ENCODE measurements at places on chromosomes 16 and 17.

DNA sequence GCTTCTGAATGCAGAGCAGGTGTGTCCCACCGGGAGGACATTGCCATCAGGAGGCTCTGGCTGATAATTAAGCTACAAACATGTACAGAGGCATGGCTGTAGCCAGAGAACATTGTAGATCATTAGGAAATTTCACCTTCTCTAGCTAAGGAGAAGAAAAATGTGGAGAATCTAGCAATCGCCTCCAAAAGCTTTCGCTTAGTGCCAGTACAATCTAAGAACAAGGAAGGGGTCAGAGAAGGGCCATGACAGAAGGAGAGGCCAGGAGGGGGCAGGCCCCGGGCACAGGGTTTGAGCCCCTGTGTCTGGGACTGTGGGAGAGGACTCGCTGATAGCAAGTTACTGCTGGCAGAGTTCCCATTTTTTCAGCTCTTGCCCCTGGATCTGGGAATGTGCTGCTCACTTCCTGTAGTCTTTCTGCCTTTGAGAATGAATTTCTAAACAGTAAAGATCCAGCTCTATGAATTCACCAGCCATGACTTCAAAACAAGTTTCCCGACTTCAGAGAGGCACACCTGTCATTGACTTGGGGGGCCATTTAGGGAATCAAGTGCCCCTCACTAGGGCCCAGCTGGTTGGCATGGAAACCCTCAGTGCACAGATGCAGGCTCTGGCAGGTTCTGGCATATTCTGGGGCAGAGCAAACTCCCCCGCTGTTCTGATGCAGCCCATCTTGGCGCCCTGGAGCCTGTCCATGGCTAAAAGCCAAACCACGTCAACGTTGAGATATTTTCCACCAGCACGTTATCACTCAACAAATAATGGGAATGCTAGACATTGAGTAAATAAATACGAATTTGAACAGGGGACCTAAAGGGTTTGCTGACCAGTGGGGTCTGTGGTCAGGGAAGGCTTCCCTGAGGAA lies 59.5 kb upstream of the CACNG4 start:
- DNase-seq = no peak

DNA sequence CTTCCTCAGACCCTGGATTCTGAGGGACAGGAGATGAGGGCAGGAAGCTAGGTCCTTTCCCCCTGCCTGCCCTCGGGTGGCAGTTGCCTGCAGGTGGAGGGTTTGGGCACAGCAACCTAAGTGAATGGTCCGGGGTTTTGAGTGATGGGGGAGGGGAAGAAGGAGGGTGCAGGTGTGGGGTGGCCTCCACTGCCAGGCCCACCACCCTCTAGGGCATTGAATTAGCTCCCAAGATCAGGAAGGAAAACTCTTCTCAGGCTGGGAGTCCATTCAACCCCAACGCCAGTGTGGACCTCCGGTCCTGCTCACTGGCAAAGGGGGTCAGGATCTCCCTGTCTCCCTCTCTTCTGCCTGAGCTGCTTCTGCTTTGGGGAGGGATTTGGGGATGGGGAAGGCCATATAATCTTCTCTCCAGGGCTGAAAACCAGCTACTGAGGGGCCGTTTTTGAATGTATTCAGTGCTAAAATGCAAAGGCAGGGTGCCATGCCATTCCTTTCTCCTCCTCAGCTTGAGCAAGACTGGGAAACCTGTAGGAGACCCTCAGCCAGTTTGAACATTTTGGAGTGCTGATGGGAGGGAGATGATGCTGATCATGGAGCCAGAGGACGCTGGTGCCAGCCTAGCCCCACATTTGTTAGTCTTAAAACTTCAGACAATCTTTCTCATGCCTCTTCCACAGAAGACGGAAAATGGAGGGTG lies 18.8 kb downstream of the GRB7 start:
- DNase-seq = no peak

DNA sequence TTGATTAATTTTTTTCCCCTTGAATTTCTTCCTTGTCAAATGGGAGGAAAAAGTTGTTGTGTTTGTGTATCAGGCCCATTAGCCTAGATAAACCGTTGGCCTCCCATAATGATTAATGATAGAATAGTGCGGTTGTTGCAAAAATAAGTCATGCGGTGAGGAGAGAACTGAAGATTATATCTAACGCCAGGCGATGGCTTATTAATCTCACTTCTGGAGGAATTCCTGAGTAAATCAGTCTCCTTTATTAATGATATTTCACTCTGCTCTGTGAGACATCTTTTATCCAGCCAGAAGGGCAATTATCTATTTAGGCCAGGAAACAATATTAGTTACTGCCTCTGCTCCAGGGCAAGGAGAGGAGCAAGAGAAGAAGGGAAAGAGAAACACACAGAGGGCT lies 107.3 kb downstream of the IRX5 start:
- no peak for DNase-seq

DNA sequence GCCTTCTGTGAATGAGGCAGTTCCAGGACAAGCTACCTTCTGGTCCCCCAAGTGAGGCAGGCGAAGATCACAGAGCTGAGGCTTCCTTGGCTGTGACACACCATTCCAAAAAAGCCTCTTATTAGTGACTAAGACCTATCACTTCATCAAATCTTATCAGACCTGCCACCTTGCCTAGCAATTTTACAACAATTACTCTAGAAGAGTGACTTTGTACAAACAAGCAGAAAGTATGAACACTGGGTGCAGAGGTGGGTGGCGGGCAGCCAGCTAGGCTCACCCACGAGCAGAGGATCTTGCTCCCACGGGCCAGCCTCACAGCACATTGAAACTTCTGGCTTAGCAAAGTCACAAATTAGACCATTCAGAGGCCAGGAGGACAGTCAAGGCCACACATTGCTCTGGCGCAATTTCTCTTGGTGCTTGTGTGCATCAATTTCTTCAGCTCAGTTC lies 2.2 kb upstream of the ICAM2 start:
- no peak for DNase-seq

DNA sequence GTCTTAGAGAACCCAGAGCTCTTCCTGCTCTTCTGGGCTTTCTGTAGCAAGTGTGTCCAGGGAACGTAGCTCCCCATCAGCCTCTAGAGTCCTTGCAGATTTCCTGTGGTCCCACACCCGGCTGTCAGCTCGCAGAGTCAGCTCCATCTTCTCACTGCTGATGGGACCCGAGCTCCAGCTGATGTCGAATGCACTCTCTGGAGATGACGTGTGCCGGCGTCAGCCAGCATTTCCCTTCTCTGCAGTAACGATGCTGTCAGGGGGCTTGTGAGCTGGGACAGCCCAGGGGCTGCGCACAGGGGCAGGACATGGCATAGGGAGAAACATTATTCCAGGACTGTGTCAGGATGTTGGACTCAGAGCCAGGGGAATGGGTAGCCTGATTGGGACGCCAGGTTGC lies 87.8 kb downstream of the SNX29 start:
- DNase-seq = no peak

DNA sequence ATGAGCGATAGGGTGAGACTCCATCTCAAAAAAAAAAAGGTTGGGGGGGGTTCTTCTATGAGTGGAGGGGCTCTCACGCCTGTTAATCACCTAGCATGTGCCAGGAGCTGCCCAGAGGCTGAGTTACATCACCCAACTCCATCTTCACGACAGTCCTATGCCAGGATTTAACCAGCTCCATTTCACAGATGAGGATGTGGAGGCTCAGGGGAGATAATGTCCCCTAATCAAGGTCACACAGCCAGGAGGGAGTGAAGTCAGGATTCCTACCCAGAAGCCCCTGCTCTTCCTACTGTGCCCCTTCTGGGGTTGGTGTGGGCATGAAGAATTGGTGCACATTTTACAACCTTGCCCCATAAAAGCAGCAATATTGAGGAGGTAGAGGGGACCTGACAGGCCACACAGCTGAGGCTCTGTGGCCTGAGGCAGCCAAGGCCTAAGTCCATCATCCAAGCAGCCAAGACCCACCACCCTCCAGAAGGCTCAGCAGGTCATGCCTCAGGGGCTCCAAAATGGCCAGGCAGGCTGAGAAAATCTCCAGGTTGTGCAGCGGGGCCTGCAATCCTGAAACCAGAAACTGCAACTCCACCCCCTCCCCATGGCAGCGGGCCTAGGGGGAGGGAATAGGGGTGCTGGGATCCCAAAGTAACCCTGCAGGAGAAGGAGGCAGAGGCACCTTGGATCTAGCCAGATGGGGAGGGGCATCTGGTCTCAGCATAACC lies 6.9 kb downstream of the PPY start:
- no peak for DNase-seq

- no peak for DNase-seq
Measured at GRCh38 chr16:55643161-55643970, 12.4 kb upstream of the SLC6A2 start.

GRCh38 chr16:73172973-73173709 lies 125.2 kb upstream of the ZFHX3 start:
- DNase-seq = no peak

- peak; percentile 83 for DNase-seq
Measured at GRCh38 chr17:82592767-82593589, 55.3 kb downstream of the WDR45B start.

DNA sequence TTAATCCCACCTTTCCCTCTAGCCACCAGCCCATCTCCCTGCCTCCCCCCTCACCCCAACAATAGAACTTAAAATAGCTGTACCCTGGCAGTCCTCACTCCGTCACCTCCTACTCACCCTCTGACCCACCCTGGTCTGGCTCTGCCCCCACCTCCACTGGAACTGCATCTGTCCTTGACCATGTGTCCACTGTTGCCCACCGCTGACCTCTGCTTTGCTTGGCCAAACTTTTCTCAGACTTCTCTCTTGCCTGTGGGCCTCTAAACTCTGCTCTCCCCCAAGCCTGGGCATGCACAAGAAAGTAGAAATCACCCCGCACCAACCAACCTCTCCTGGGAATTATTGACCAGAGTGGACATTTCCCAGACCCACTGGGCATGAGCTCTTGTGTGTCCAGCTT lies 169.8 kb downstream of the WSCD1 start:
- no peak for DNase-seq

- DNase-seq = no peak
Measured at GRCh38 chr16:84253173-84253572, 13.4 kb upstream of the KCNG4 start.

DNA sequence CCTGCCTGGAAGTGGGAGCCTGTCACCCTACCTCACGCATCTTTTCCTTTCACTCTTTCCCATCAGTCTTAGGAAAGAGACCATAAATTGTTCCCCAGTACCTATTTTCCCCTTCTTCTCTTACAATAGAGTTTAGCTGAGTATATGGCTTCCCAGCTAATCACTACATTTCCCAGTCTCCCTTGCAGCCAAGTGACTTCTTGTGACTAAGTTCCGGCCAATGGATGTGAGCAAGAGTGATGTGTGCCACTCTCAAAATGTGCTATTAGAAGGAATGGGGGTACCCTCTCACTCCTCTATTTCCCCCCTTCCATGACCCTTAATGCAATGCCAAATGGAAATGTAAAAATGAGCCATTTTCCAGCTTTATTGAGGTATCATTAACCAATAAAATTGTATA lies 8.2 kb upstream of the PYY start:
- no peak for DNase-seq

DNA sequence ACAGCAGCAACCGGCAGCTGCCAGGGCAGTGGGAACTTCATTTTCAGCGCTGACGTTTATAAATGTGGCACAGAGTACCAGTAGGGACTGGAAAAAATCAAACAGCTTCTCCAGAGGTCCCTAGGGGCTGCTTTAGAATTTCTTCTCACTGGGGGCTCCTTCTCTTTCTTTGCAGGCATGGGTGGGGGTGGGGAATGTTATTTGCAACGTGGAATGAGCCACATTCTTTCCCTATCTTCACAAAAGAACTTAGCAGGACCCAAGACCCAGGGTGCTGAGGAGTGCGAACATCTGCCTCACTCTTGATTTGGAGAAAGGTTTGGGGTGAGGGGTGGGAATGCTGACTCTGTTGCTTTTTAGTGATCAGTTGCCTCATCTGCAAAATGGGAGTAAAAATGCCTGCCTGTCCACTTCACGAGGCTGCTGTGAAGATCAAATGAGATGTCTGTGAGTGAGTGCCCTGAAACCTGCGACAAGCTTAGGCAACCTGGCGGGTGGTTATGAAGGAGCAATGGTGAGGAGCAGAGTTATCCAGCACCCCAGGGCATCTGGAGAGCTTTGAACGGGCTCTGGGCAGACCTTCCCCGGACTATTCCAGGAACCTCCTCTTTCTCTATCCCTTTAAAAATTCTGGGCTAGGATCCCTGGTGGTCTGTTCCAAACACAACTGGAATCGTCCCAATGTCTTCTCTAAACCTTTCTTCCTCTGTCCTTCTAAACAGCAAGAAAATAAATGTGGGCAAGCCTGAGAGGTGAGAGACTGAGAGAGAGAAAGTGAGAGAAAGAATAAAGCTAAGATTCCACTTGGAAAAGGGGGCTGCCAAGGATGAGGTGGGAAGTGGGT lies 10.7 kb upstream of the PIPOX start:
- DNase-seq = no peak

- DNase-seq = no peak
Measured at GRCh38 chr17:74063439-74063838, 140.0 kb upstream of the RPL38 start.

DNA sequence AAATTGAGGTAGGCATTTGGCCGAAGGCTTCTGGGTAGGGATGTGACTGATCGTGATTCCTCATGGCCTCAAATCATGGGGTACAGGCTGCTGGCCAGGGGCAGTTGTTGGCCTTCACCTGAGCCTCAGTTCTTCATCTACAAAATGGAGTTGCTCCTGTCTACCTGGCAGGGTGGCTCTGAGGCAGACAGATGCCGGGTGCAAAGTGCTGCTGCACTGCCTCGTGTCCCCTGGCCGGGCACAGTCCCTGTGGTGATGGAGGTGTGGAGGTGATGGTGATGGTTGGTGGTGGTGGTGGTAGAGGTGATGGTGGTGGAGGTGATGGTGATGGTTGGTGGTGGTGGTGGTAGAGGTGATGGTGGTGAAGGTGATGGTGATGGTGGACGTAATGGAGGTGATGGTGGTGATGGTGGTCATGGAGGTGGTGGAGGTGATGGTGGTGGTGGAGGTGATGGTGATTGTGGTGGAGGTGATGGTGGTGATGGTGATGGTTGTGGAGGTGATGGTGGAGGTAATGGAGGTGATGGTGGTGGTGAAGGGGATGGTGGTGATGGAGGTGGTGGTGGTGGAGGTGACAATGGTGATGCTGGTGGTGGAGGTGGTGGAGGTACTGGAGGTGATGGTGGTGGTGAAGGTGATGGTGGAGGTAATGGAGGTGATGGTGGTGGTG lies 52.6 kb downstream of the RNF213 start:
- DNase-seq = no peak

GRCh38 chr17:33038740-33039139 lies 47.1 kb downstream of the SPACA3 start:
- DNase-seq = peak; percentile 48

DNA sequence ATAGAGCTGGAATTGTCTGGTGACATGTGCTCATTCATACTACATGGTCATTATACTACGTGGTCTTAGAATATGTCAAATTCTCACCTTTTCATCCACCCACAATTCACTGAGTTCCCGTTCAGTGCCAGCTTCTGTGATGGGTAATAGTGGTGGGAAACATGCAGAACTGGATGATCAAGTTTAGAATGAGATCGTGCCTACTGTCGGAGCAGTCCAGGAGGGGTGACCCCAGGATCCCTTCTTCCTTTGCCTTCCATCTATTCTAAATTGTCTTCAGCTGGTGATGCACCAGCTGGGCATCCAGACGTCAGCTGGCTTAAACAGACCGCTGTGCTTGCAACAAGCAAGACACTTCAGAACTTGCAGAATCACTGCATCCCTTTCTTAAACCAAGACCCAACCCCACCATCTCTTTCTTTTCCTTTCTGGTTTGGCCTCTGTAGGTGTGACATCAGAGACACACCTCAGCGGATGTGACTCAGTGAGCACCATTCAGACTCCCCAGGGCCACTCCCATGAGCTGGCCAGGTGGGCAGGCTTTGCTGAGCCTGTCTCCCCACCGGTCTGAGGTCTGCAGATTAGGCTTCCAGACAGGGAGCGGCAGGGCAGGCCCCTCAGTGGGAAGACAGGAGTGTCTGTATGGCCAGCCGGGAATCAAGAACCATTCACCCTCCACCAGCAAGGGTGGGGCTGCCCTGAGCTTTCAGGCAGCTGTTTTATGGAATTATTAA lies 18.1 kb downstream of the C17orf100 start:
- DNase-seq = no peak
